ENCODE measurements at places on chromosomes 1 and 21.

DNA sequence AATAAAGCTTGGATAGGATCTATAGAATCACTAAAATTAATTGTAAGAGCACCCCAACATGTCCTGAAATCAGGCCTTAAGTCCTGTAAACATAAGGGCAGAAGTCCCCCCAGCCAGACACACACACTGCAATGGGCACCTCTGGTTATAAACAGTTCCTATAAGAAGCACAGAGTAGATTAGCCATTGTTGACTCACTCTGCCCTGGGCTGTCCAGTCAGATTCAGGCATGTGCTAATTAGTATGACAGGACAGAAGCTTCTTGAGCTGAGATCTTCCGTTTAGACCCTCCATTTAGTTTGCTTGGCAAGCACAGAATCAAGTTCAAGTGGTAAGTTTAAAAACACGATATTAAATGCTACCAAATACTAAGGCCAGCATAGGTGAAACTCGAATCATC, 11.8 kb upstream of the DENND1B start:
- no peak for DNase-seq

GRCh38 chr1:156547434-156547833, 24.9 kb downstream of the IQGAP3 start:
- no peak for DNase-seq

DNA sequence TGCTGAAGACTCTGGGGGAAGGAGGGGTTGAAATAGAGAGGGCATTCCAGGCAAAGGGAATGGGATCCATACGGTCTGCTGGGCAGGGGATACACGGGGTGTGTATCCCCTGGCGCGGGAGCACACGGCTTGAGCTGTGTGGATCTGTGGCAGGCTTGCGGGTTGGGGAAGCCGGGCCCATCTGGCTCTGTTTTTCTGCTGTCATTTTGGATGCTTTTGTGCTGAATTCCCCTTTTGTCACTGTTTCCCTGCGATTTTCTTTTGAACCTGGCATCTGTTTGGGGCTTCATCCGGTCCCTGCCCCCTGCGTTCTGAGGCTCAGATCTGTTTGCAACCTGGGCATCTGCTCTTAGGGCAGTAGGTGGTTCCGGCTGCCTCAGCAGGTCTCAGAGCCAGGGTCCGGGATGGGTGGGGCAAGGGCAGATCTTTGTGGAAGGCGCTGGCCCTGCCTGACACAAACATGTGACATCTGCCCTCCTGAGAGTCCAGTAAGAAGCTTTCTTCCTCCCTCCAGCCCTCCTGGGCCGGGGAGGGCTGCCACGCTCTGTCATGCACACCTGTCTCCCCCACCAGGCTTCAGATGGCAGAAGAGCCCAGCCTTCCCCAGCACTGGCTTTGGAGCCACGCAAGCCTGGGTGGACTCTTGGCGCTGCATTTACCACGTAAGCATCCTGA, 84.0 kb downstream of the IGSF21 start:
- no peak for DNase-seq

GRCh38 chr1:31753707-31754349, 10.3 kb downstream of the ADGRB2 start:
- DNase-seq: no peak

DNA sequence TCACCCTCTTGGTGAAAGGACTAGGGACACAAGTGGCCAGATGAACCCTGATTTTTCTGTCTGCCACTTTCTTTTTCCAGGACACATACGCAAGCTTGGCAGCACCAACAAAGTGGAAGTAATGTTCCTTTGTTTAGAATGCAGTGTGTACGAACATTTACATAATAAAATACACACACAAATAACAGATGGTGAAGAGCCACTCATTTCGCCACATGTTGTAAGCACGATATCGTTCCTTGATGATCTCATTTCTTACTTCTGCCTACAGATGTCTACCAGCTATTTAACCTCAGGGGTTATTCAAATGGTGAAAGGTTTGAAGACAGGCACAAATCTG, 670.2 kb upstream of the CXADR start:
- DNase-seq: no peak

GRCh38 chr21:36966821-36967768, 626 bp upstream of the HLCS start:
- DNase-seq: no peak

- no peak for DNase-seq
Measured at GRCh38 chr21:32367158-32367557, 25.7 kb downstream of the URB1 start.

DNA sequence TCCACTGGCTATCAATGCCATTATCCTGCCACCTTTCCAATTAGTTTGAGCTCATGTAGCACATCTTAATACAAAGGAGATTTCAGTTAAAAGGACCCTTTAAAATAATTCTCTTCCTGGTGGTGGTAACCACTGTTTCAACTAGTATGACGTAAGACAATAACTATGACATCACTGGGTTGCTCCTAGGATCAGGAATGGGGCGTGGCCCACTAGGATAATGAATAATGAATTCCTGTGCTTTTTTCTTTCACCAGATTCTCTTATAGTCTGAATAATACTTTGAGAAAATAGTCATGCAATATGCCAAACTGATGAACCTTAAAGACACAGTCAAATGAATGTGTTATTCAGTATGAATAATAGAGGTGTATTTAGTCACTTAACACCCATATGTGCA, 10.6 kb upstream of the KIFAP3 start:
- DNase-seq: no peak

- no peak for DNase-seq
Measured at GRCh38 chr21:36813052-36813451, 114.1 kb downstream of the SIM2 start.

- no peak for DNase-seq
Measured at GRCh38 chr1:26700711-26701110, 4.9 kb downstream of the ARID1A start.

GRCh38 chr1:90359994-90360393, 357.1 kb downstream of the BARHL2 start:
- DNase-seq: no peak

GRCh38 chr1:182768963-182769362, 20.6 kb upstream of the NPL start:
- DNase-seq: no peak

DNA sequence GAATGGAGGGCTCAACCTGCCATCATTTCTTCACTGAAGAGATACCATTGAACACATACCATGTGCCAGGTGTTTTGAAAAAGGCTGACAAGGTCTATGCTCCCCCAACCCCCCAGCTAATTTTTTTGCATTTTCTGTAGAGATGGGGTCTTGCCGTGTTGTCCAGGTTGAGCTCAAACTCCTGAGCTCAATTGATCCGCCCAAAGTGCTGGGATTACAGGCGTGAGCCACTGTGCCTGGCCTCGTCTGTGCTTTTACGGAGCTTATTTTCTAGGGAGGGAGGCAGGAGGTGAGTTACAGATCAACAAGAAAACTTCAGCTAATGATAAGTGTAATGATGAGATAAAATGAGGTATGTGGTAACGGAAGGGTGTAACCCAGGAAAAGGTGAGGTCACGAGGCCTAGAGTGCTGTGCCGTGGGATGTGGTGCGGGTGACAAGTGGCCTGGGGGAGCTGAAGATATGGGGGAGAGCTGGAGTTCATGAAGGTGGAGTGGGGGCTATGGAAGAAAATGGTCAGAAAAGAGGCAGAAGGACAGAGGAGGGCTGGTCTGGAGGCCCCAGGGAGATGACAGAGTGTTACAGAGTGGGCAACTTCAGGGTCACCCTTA, 28.2 kb downstream of the FAAH start:
- DNase-seq: no peak

DNA sequence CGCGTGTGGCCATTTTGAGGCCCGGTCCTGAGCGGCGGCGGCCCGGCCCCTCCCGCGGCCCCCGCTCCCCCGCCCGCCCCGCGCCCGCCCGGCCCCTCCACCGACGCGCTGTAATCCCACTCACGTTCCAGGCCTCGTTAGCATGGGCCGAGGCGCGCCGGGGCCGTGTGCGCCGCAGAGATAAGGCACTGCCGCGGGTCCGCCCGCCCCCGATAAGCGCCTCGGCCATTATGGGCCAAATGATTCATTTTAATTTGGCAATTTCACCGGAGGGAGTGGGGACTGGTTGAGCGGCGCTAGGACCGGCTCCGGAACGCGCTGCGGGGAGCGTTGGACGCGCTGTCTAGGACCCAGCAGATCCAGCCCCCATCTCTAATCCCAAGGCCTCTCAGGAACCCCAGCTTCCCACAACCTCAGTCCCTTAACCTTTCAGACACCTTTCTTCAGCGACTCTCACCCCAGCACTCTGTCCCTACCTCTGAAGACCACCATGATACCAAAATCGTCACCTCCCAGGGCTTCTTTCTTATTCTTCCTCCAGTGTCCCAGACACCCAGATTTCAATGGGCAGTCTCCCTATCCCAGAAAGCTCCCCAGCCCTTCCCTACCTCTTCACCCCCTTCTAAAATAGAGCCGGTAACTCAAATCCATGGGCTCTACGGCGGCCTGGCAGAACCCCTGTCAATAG, at the start of gene TAL1:
Gene TAL1 (minus strand): TSS at position 39 of the 688 bp plus-strand sequence. CDS start 6,337 bp downstream, outside the sequence.
- no peak for DNase-seq

- DNase-seq: no peak
Measured at GRCh38 chr21:45202889-45203288, 84.8 kb downstream of the POFUT2 start.

GRCh38 chr1:30645807-30646206, 77.6 kb downstream of the MATN1 start:
- no peak for DNase-seq

GRCh38 chr1:21503706-21504377, 5.4 kb upstream of the ALPL start:
- no peak for DNase-seq

DNA sequence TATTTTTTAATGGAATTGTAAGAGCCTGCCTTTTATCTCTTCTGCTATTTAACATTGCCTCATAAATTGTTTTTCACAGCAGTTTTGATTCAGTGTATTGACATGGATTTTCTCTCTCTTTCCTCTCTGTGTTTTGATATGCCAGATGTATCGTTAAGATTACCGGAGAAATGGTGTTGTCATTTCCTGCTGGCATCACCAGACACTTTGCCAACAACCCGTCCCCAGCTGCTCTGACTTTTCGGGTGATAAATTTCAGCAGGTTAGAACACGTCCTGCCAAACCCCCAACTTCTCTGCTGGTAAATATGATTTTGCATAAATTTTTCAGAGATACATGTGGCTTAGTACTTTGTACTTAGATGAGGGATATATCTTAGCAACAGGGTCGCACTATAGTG, 23.1 kb upstream of the DYNLT5 start:
- no peak for DNase-seq

DNA sequence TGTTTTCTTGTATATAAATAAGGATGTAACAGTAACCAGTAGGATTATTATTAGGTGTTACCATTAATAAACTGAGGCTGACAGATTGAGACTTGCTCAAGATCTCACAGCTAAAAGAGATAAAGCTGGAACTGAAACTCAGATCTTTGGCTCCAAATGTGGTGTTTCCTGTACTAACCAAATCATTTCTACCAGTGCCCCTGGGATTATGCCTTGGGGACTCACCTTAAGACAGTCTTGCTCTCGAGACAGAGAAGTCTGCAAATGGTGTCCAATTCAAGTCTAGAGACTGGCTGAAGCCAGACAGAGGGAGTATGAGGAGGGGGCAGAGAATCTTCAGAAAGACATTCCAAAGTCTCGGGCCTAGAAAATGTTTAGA, 593 bp upstream of the CD53 start:
- DNase-seq: no peak

GRCh38 chr1:219264561-219264960, 90.9 kb downstream of the LYPLAL1 start:
- DNase-seq: no peak

- DNase-seq: no peak
Measured at GRCh38 chr1:165826565-165827267, 698 bp upstream of the UCK2 start.

- DNase-seq: no peak
Measured at GRCh38 chr1:241161188-241161689, 195.8 kb downstream of the RGS7 start.

DNA sequence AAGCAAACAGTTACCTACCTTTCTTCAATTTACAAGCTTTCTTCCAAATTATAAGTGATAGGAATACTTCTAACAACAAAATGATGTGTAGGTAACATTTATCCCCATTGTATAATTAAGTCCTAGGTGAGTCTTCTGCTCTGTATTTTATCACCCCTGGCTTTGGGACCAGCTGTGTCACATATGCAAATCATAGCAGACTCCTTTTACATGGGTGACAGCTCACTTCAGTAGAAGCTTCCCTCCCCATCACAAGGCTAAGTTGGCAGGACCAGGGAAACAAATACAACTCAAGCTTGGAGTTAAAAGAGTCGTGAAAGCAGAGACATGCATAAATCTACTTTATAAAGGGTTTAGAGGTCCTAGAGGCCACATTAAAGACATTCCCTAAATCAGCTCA, 121.1 kb upstream of the RUNX1 start:
- no peak for DNase-seq

DNA sequence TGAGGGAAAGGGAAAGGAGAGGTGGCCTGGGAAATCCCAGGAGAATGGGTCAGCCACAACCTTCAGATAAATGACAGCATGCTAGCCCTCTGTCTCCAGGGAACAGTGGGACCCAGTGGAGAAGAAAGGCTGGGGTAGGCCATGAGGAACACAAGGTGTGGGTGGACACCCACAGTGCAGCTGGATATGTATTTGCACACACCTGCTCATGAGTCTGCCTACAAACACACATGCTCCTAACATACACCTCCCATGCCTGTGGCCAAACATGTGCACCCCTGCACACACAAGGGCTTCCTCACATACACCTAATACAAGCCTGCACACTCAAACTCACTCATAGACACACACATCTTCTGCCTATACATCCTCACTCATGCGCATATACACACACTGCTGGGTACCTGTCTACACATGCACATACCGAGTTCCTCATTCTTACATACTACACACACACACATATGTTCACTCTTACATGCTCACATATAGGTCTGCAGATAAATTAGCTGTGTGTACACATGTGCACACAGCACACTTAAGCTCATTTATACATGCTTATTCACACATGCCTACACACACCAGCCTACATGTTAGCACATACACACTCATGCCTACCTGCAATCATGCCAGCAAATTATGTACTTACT, 3.6 kb downstream of the C1orf216 start:
- no peak for DNase-seq

GRCh38 chr1:8570465-8570864, 247.0 kb downstream of the RERE start:
- no peak for DNase-seq

- DNase-seq: no peak
Measured at GRCh38 chr1:96236156-96236739, 485.3 kb upstream of the PTBP2 start.

DNA sequence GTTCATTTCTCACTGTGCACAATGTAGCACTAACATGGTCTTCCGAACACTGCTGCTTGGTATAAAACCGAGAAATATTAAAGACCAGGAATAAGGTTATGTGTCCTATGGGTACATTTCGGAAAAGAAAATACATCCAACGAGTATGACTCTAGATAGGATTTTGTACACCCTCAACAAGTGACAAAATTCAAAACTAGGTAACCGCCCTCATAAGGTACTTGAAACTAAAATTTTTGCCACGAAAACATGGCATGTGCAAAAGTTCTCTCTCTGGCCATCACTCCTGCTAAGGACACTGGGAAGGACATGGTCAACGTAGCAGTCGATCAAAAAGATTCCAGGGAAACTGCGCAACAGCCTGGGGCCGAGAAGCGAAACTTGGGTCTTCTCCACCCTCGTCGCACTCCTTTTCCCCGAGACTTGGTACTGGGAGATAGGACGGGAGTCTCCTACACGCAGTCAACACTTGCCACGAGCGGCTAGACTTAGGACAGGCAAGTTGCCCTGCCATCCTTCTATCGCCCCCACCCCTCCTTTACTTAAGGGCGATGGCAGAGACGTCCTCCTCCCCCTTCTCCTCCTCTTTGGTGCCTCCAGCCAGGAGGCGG, 338 bp upstream of the TOR1AIP1 start:
- no peak for DNase-seq

- DNase-seq: no peak
Measured at GRCh38 chr1:178973652-178974101, 52.0 kb upstream of the FAM20B start.
